Central memory CD8-positive, alpha-beta T cell (primary cell): ENCODE measurements at places on chromosomes 4 and X.

DNA sequence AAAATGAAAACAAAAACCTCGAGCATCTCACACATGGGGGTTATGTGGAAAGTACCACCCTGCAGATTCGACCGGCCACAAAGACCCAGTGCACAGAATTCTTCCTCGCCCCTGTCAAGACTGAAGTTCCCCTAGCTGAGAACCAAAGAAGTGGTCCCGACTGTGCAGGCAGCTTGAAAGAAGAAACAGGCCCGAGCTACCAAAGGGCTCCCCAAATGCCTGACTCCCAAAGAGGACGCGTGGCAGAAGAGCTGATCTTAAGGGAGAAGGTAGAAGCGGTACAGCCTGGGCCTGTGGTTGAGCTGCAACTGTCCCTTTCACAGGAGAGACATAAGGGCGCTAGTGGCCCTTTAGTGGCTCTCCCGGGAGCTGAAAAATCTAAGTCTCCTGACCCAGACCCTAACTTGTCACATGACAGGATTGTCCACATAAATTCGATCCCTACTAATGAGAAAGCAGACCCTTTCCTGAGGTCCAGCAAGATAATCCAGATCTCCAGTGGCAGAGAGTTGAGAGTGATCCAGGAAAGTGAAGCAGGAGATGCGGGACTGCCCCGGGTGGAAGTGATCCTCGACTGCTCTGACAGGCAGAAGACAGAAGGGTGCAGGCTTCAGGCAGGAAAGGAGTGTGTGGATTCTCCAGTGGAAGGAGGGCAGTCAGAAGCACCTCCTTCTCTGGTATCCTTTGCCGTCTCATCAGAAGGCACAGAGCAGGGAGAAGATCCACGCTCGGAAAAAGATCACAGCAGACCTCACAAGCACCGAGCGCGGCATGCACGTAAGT, 108.8 kb upstream of the MYOZ2 start:
- DNase-seq = no peak

- DNase-seq = no peak
Measured at GRCh38 chr4:183256343-183256742, 63.7 kb downstream of the CLDN22 start.

DNA sequence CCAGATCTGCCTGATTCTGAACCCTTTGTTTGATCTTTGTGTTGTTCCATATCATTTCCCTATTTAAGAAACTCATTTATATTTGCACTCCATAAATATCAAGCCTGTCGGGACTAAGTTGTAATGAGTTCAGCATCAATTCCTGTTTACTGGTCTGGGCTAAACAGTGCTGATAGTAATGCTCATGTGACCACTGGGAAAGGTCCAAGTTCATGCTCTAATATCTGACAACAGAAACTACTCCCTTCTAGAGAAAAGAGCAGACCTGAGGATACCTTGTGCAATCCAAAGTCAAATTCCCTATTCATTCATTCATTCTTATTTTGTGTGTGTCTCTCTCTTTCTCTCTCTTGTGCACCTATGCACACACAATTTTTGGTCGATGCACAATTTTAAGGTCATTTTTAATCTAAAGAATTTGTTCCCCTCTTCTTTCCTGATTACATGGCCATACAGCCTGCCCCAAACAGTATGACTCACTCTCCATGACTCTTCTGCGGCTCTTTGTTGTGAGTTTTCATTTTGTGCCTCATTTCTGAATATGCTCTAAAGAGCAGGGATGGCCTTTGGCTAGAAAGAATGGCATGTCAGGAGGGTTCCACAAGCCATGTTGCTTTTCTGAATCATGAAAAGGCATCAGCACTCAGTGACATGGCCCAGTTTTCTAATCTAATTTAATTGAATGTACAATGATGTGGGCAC, 664.3 kb downstream of the RPA4 start:
- DNase-seq = no peak

DNA sequence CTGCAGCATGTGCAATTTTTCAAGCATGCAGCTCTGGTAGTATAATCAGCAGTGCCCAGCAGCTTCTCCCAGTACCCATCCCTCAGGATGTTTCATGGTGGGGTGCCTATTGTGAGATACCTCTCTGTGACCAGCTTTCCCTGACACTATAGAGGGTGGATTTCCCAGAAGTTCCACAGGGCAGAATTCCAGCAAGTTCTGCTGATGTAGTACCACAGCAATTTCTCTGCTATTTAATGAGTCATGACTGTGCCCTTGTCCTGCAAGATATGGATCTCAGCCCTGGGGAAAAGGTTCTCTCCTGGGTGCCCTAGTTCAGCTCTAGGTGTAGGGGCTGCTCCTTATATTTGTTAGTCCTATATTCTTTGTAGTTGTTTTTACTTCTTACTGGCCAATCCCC, 174.8 kb downstream of the ENOX2 start:
- DNase-seq = no peak

DNA sequence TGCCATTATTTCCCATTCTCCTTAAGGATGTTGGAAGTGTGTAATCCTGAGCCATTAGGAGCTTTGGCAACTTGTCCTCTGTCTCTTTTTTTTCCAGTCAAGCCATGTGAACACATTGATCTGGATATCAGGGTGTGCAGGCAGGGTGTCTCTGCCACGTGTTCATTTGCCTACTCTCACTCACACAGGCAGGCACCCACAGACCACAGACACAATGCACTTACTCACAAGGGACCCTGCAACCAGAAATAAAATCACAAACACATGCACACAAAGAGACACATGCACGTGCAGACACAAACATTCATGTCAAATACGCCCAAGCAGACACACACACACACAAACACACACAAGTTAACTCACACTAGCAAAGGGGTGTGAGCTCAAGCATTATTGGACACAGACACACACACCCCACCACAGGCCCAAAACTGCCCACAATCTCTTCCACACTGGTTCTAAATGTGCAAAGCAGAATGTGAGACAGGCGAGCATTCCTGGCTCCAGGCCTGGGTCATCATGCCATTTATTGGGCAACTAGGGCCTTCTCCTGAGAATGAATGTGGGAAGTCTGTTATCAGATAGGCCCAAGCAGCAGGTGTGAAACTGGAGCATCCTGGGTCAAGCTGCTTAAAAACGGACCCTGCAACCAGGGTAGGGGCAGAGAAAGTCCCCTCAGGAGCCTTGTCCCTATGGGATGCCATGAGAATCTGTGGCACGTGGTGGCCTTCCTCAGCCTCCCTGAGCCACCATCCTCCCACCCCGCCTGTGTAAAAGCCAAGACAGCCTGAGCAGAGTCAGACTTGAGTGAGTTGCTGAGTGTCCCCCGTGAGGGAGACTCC, 63.4 kb downstream of the NBDY start:
- DNase-seq = no peak

- no peak for DNase-seq
Measured at GRCh38 chr4:67746797-67747495, 7.2 kb downstream of the GNRHR start.
